ENCODE measurements at places on chromosomes 3 and 15. TPM values are rescaled to one million over a fixed set of nuclear protein-coding genes. Genes with fewer than 3 reads are reported as not detected.

SLC25A20 gene
- 34.7 TPM for total RNA-seq

IQCF5 gene
- total RNA-seq, result not detected

HOMER2 gene
- 17.5 TPM for total RNA-seq

FAM174B gene
- total RNA-seq, result 3.1 TPM

LRRC31 gene
- not detected for total RNA-seq

GPX1 gene
- 120 TPM for total RNA-seq

MLH1 gene
- total RNA-seq, result 40.9 TPM

CCR8 gene
- 11.3 TPM for total RNA-seq

ZNF106 gene
- 53.0 TPM for total RNA-seq

TIPIN gene
- 28.8 TPM for total RNA-seq

NTRK3 gene
- 0.37 TPM for total RNA-seq

SLC35G2 gene
- total RNA-seq, result 0.80 TPM

FBXW12 gene
- total RNA-seq, result not detected

GCSAM gene
- 5.3 TPM for total RNA-seq
